ENCODE measurements at places on chromosomes 1 and 21. TPM values are rescaled to one million over a fixed set of nuclear protein-coding genes. Genes with fewer than 3 reads are reported as not detected.

DNA sequence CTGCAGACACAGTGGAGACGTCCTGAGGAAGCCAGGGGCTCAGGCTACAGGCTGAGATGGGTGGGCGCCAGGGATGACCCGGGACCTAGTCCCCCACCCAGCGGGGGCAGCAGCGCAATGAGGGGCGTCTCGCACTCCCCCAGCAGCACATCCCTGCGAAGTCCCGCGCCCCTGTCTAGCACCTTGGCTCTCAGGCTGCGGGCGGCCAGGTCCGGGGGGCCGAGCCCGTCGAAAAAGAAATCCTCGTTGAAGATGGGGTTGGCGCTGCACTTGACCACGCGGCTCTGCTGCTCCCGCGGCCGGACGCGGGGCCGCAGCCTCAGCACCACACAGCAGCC lies 1.8 kb downstream of the C2CD4D start:
- H3K27me3 ChIP-seq: no peaks in the 10 kb centered on the region
- peaks cover 41% of the 10 kb centered on the region for H3K4me1 ChIP-seq
- no peak overlapping the region for H3K4me3 ChIP-seq
- H3K27ac ChIP-seq: no peak overlapping the region
- DNase-seq: no peak
- no peaks in the 10 kb centered on the region for H3K36me3 ChIP-seq

GRCh38 chr1:211951856-211952255 lies 83.5 kb downstream of the INTS7 start:
- H3K27me3 ChIP-seq: no peaks in the 10 kb centered on the region
- no peak for DNase-seq

- H3K36me3 ChIP-seq: no peaks in the 10 kb centered on the region
- H3K4me1 ChIP-seq: no peaks in the 10 kb centered on the region
- no peak overlapping the region for H3K27ac ChIP-seq
- H3K27me3 ChIP-seq: no peaks in the 10 kb centered on the region
These were observed 134.2 kb downstream of the SYT2 start for GRCh38 chr1:202575918-202576653.

Gene F13B
- not detected for total RNA-seq

Measured in naive thymus-derived CD4-positive, alpha-beta T cell (primary cell).